ENCODE measurements at places on chromosomes 5 and 9.

GRCh38 chr9:19924080-19924479 is 135.2 kb upstream of the SLC24A2 start:
- no peak for DNase-seq

DNA sequence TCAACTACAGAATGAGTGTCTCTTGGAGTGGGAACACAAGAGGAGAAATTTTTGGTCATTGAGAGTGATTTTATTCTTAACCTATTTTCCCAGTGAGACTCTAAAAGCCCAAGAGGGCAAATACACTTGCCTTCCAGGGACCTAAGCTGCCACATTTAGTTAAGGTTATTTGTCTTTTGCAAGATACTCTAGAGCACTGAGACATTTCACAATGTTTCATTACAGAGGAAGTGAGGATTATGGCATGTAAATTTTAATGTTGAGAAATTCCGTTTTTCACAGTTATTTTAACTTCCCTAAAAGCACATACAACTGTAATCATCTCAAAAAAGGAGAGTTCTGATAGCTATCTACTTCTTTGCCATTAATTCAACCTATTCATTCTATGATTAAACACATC is 38.7 kb upstream of the RAB3C start:
- DNase-seq, result no peak

- no peak for DNase-seq
Measured at GRCh38 chr5:91301106-91301846, 81.8 kb downstream of the ARRDC3 start.

DNA sequence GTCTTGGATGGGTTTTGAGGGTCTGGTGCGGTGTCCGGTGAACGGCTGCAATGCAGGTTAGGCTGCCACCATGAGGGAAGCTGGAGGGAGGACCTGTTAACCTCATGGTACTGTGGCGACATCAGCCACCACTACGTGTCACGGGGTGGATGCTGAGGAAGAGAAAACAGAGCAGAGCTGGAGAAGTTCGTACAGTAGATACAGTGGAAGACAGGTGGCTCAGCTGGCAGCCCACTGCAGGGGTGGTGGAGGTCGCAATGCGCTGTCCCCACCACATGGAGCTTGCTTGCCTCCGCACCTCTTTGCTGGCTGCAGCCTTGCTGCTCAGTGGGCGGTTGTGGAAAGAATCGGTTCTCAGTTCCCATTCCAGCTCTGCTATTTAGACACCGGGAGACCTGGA is 2.8 kb downstream of the DCANP1 start:
- no peak for DNase-seq

GRCh38 chr9:136232969-136233368 is 12.6 kb downstream of the QSOX2 start:
- no peak for DNase-seq

- DNase-seq, result no peak
Measured at GRCh38 chr5:24906689-24907088, 261.9 kb upstream of the CDH10 start.

- no peak for DNase-seq
Measured at GRCh38 chr9:36165826-36166167, 3.4 kb upstream of the CCIN start.

- no peak for DNase-seq
Measured at GRCh38 chr9:131735238-131736128, 4.4 kb downstream of the RAPGEF1 start.

DNA sequence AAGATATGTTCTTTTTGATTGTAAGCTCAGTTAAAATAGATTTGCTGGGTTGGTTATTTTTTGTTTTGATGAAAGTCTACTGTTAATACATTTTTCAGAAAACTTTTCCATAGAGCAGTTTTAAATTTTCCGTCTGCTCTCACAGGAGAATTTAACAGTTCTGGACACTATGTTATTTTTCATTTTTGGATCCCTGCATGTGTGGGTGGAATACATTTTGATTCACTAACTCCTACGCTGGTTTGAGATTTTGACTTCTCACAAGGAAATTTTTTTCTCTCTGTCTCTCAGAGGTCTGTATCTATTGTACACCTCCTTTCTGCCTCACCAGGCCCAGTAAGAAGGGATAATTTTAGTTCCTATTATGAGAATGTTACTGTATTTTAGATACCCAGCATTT is 502.4 kb downstream of the CDH10 start:
- DNase-seq, result no peak

GRCh38 chr5:61307191-61307590 is 24.9 kb upstream of the ZSWIM6 start:
- no peak for DNase-seq

DNA sequence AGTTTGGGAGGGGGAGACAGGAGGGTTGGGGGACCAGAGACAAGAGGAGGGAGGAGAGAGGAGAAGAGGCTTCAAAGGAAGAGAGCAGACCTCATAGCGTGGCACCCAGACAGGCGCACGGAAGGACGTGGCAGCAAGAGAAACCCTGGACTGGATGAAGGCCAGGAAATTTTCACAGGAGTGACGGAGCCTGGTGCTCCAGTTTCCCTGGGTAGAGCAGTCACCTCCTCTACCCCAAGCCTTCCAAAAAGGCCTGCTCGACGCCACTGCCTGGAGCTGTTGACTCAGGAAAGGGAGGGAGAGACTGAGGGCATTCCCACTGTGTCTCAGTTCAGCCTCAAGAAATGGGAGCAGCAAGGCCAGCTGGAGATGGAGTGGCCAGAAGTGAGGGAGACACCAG is 19.3 kb downstream of the AK8 start:
- no peak for DNase-seq

DNA sequence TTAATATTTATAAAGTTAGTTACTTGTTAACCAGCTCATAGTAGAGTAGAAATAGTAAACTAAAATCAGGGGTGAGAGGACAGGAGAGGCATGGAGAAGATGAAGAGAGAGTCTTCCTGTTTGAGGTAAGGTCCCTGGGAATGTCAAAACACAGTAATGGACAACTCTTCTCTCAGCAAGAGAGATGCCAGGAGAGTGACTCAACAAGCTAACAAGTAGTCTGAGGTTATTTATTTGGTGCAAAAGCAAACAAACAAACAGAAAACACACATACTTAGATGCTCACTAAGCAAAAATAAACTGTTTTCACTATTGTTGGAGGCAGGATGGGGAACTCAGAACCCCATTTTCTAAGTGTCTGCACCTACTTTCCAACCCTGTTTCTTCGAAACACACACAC is 333.2 kb upstream of the RFX3 start:
- DNase-seq, result no peak

GRCh38 chr5:134458234-134459009 is 46.7 kb upstream of the CDKN2AIPNL start:
- DNase-seq, result no peak

DNA sequence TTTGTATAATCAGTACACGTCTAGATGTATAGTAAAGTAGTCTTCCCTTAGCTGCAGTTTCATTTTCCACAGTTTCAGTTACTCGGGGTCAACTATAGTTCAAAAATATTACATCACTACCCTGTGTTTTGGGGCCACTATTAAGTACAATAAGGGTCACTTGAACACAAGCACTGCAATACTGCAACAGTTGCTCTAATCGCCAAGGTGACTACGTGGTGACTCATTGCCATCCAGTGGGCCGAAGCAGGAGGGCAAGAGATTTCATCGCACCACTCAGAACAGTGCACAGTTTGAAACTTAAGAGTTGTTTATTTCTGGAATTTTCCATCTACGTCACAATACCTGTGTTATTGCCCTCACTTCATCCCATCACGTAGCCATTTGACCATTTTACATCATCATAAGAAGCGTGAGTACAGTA is at the start of gene ARL14EPL:
Gene ARL14EPL, plus strand, starts transcription at position 379 of the 424 bp plus-strand sequence. CDS start 18,994 bp downstream, outside the sequence.
- DNase-seq, result peak; percentile 4

- no peak for DNase-seq
Measured at GRCh38 chr5:146254223-146254622, 50.8 kb downstream of the RBM27 start.
